ENCODE measurements at places on chromosomes 5 and 9.

DNA sequence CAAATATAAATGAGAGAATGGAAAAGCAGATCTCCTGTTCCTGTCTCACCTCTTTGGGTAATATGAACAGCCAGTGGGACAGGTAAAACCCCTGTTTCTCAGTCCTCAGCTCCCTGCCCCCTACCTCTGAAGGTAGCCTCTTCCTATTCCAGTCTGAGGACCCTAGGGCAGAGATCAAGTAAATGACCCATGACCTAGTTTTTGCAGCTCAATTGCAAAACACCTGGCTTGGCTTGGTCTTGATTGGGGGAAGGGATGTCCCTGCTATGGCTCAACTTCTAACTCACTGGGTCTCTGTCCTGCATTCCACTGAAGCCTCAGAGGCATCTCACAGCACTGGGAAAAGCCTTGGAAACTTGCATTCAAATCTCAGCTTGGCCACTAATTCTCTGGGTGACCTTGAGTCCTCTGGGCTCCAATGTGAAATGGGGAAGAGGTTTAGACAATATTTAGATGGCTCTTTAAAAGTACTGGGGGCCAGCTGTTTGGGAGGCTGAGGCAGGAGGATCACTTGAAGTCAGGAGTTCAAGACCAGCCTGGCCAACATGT, 1.6 kb upstream of the GALT start:
- no peak for DNase-seq

DNA sequence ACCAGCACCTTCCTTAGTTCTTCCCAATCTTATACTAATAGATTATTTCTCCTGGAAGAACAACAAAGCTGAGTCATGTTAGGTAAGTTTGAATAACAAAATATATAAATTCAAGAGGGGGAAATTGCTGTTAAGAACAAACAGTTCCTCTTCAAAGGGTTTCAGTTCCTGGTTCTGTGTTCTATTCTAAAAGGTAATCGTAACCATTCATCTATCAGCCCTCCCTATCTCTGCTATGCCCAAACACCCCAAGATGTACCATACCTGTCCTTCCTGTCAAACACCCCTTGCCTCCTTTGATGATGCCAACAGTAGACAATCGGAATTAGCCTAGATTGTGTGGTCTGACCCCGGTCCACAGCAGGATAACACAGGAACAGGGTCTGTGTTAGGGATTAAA, 4.2 kb upstream of the RNF180 start:
- no peak for DNase-seq

GRCh38 chr9:114247077-114247476, 75.8 kb upstream of the ORM1 start:
- DNase-seq, result no peak

- DNase-seq, result no peak
Measured at GRCh38 chr5:126659805-126660482, 59.2 kb downstream of the PHAX start.
